Naive thymus-derived CD4-positive, alpha-beta T cell (primary cell): ENCODE measurements at places on chromosomes 6 and 20. TPM values are rescaled to one million over a fixed set of nuclear protein-coding genes. Genes with fewer than 3 reads are reported as not detected.

- no peak for DNase-seq
- H3K36me3 ChIP-seq = no peaks in the 10 kb centered on the region
- no peak overlapping the region for H3K27ac ChIP-seq
- no peaks in the 10 kb centered on the region for H3K4me1 ChIP-seq
- H3K4me3 ChIP-seq = no peak overlapping the region
These were observed 5.0 kb downstream of the VSX1 start for GRCh38 chr20:25076731-25077609.

- no peaks in the 10 kb centered on the region for H3K27me3 ChIP-seq
- H3K4me3 ChIP-seq = no peak overlapping the region
- no peaks in the 10 kb centered on the region for H3K36me3 ChIP-seq
- no peak overlapping the region for H3K27ac ChIP-seq
- no peaks in the 10 kb centered on the region for H3K4me1 ChIP-seq
These were observed 48.7 kb upstream of the RSPO3 start for GRCh38 chr6:127069659-127070279.

DNA sequence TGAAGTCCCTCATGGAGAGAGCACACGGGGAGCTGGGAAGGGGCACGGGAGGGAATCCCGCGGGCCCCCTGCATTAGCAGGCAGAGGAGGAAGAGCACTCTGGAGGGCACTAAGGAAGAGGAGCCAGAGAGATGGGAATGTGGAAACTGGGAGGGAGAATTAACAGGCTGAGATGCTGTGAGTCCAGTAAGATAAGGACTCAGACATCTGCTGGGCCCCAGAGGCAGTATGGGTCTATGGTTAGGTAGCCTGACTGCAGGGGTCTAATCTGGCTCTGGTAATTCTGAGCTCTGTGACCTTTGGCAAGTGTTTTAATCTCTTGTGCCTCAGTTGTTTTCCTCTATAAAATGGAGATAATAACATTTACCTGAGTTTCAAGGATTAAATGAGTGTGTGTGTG is 15.7 kb upstream of the SRSF3 start:
- H3K27ac ChIP-seq = no peak overlapping the region
- H3K4me1 ChIP-seq = no peaks in the 10 kb centered on the region
- no peaks in the 10 kb centered on the region for H3K36me3 ChIP-seq
- H3K27me3 ChIP-seq = no peaks in the 10 kb centered on the region
- H3K4me3 ChIP-seq = no peak overlapping the region

GRCh38 chr20:58616411-58616810 is 34.7 kb upstream of the STX16 start:
- no peak overlapping the region for H3K27ac ChIP-seq
- H3K27me3 ChIP-seq = no peaks in the 10 kb centered on the region
- no peaks in the 10 kb centered on the region for H3K36me3 ChIP-seq

The NOX3 gene
- not detected for total RNA-seq

- H3K27me3 ChIP-seq = no peaks in the 10 kb centered on the region
- no peak overlapping the region for H3K27ac ChIP-seq
- no peaks in the 10 kb centered on the region for H3K36me3 ChIP-seq
- no peak overlapping the region for H3K4me3 ChIP-seq
- DNase-seq = no peak
These were observed 44.6 kb upstream of the LRFN2 start for GRCh38 chr6:40631744-40632143.

The BAG2 gene
- 7.7 and 8.1 TPM in 2 replicates for total RNA-seq

The NDUFAF5 gene
- total RNA-seq = 43.6 TPM

DNA sequence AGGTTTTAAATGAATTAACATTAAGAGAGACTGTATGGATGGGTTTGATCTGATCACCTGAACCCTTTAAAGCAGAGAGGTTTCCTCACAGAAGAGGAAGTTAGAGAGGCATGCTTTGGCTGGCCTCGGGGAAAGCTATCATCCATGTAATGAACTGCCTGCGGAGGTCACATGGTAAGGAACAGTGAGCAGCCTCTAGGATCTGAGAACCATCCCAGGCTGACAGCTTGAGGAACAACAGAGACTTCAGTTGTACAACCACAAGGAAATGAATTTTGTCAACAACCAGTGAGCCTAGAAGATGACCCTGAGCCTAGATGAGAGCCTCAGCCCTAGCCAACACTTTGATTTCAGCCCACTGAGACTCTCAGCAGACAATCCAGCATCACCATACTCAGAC is 2.9 kb upstream of the COL21A1 start:
- no peak overlapping the region for H3K4me3 ChIP-seq
- H3K36me3 ChIP-seq = no peaks in the 10 kb centered on the region
- no peaks in the 10 kb centered on the region for H3K27me3 ChIP-seq
- no peak for DNase-seq

GRCh38 chr6:109626311-109626710 is 64.7 kb downstream of the AK9 start:
- no peaks in the 10 kb centered on the region for H3K27me3 ChIP-seq
- no peak for DNase-seq
- H3K4me3 ChIP-seq = no peak overlapping the region
- H3K36me3 ChIP-seq = no peaks in the 10 kb centered on the region
- H3K4me1 ChIP-seq = no peaks in the 10 kb centered on the region
- no peak overlapping the region for H3K27ac ChIP-seq

DNA sequence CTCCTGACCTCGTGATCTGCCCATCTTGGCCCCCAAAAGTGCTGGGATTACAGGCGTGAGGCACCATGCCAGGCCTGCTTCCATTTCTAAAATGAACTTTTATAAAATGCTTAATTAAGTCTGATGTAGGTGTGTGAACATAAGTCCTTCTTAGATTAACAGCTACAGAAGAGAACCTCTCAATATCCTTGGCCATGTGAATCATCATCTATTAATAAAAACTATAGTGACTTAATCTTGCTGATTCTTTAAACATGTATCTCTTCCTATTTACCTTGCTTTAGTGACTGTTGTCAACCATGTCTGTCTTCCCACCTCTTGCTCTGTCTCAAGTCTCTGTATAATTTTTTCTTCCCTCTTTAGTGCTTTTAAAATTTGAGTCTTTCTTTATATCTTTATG is 127.1 kb downstream of the JARID2 start:
- no peak overlapping the region for H3K4me3 ChIP-seq
- DNase-seq = no peak
- H3K36me3 ChIP-seq = peaks cover 2% of the 10 kb centered on the region
- peaks cover 27% of the 10 kb centered on the region for H3K4me1 ChIP-seq
- H3K27ac ChIP-seq = no peak overlapping the region
- no peaks in the 10 kb centered on the region for H3K27me3 ChIP-seq

The FNDC1 gene
- not detected in 2 replicates for total RNA-seq

The NR2E1 gene
- total RNA-seq = not detected

DNA sequence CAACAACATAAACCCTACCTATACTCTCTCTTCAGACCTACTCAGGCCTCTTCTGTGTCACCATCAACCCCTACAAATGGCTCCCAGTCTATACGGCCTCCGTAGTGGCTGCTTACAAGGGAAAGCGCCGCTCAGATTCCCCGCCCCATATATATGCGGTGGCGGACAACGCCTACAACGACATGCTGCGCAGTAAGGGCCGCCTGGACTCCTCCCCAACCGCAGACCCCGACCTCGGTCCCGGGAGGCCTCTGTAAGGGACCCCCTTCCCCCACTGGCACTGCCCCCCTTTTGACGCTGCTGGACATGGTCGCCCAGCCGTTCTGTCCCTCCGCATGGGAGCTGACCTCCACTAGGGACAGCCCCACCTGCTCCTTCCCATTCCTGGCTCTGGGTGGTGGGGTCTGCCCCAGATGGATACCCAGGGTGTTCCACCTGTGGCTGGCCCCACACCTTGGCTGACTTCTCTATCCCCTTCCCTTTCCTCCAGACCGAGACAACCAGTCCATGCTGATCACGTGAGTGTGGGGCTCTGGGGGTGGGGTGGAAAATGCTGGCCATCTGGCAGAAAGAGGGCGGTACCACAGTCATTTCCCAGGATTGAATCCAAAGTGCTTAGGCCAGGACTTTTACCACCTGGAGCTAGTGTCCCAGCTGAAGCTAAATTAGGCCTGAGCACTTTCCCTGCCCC is 25.0 kb downstream of the MYH7B start:
- H3K27me3 ChIP-seq = no peaks in the 10 kb centered on the region
- H3K27ac ChIP-seq = no peak overlapping the region
- H3K4me3 ChIP-seq = no peak overlapping the region
- no peaks in the 10 kb centered on the region for H3K4me1 ChIP-seq

DNA sequence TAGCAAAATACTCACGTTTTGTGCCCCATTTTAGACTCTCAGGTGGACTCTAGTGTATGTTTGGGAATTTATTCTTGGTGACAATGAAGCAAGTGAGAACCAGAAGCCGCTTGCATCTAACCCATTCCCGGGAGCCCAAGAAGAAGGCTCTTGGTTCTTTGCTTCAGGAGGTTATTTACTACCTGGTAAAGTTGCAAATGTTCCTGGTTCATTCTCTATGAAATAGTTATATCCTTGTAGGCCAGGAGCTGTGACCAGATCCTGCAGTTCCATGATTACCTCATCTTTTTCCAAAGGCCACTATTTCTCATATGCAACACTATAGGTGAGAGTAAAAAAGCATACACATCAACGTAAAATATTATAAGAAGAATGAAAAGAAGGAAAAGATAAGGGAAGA is 60.9 kb upstream of the FABP7 start:
- H3K27me3 ChIP-seq = no peaks in the 10 kb centered on the region
- no peak for DNase-seq
- no peak overlapping the region for H3K27ac ChIP-seq
- H3K4me1 ChIP-seq = no peaks in the 10 kb centered on the region

DNA sequence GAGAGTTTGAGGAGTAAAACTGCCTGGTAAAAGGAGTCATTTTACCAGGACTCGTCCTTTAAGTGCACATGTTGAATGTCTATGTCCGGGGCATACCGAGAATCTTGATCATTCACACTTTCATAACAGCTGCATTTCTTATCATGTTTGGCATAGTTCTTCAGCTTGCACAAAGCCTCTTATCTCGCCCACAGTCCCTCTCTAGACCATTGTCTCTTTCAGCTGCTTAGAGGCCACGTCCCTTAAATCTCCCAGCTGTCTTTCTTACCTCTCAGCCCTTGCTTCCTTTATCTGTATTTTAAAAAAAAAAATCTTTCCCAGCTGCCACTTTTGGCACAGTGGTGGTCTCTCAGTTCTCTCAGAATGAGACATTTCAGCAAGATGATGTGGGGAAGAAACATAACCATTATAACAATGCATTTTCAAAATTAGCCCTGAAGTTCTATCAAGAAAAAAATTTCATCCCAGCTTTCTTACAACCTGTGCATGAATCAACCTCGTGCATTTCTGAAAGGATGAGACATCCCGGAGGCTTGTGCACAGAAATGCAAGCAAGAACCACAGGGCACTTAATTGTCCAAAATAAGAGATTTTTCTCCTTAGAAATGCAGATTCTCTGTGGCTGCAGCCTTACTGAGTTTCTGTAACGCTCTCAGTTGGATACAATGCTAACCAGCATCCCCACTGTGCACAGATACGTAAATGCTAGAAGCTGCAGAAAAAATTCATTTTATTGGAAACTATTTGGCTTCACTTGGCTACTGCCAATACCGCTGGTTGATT is 24.2 kb downstream of the RBM24 start:
- no peaks in the 10 kb centered on the region for H3K27me3 ChIP-seq
- H3K36me3 ChIP-seq = no peaks in the 10 kb centered on the region
- no peak for DNase-seq
- no peak overlapping the region for H3K27ac ChIP-seq
- H3K4me1 ChIP-seq = no peaks in the 10 kb centered on the region

DNA sequence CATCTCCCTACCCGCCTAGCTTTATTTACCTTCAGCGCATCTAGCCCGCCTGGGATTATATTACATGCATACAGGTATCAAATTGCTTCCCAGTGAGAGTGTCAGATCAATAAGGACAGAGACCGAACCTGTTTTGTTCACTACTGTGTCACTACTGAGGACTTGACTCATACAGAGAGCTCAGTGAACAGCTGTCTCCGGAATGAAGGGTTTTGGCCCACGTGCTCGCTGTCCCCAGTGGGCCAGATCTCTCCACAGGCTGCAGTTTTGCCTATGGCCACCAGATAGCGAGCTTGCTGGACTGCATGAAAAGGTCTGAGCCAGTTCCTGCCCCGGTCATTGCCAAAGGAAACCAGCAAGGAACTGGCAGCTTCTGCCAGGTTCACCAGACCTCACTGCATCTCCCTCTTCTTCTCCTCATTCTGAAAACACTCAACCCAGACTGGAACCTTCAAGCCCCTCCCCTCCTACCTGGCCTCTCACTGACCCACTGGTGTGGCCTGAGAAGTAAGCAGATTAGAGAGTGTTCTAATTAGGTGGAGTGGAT is 150.8 kb downstream of the ZMYND8 start:
- H3K4me1 ChIP-seq = no peaks in the 10 kb centered on the region
- H3K36me3 ChIP-seq = peaks cover 28% of the 10 kb centered on the region
- peak; percentile 25 for DNase-seq
- H3K27ac ChIP-seq = no peak overlapping the region

GRCh38 chr6:105875974-105876640 is 210.0 kb upstream of the PRDM1 start:
- H3K4me3 ChIP-seq = no peak overlapping the region
- DNase-seq = no peak
- H3K4me1 ChIP-seq = no peaks in the 10 kb centered on the region
- H3K36me3 ChIP-seq = no peaks in the 10 kb centered on the region
- H3K27me3 ChIP-seq = no peaks in the 10 kb centered on the region

- no peak overlapping the region for H3K27ac ChIP-seq
- peaks cover under 1% of the 10 kb centered on the region for H3K27me3 ChIP-seq
- no peaks in the 10 kb centered on the region for H3K4me1 ChIP-seq
These were observed 22.2 kb downstream of the OLIG3 start for GRCh38 chr6:137471986-137472385.

DNA sequence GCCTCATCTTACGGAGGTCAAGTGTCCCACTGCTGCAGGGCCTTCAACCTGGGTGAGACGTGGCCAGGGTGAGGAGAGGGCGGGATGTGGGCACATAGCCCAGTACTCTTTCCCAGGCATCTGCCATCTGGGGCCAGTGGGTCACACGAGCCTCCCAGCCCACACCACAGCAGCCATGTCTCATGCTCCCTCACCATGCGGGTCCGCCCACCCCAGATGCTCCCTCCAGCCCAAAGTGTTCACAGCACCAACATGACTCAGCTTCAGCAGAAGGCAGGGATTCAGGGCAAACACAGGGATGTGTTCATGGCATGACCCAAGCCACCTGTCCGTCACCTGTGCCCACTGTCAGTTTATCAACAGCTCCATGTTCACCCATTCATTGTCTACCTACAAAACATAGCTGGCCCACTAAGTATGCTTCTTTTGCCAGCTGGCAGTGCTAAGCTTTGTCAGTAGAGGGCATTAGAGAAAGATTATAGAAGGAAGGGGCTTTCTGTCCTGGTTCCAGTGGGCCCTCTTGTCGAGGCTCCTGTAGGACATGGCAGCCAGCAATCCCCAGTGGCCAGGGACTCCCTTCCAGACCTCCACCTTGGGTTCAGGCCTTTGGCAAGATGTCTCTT is 109.2 kb downstream of the FOXF2 start:
- H3K4me1 ChIP-seq = no peaks in the 10 kb centered on the region
- no peak for DNase-seq
- H3K27ac ChIP-seq = no peak overlapping the region
- H3K27me3 ChIP-seq = no peaks in the 10 kb centered on the region
- no peaks in the 10 kb centered on the region for H3K36me3 ChIP-seq

The PROKR2 gene
- total RNA-seq = not detected

The CD93 gene
- 4.6 and 5.4 TPM in 2 replicates for total RNA-seq

GRCh38 chr6:127131772-127132376 is 13.4 kb downstream of the RSPO3 start:
- no peak overlapping the region for H3K27ac ChIP-seq
- H3K4me1 ChIP-seq = no peaks in the 10 kb centered on the region
- H3K27me3 ChIP-seq = no peaks in the 10 kb centered on the region
